Fibroblast of mammary gland (primary cell): ENCODE measurements at places on chromosomes 1 and 21.

GRCh38 chr1:89051955-89052312, 13.1 kb downstream of the GBP1 start:
- DNase-seq: no peak

DNA sequence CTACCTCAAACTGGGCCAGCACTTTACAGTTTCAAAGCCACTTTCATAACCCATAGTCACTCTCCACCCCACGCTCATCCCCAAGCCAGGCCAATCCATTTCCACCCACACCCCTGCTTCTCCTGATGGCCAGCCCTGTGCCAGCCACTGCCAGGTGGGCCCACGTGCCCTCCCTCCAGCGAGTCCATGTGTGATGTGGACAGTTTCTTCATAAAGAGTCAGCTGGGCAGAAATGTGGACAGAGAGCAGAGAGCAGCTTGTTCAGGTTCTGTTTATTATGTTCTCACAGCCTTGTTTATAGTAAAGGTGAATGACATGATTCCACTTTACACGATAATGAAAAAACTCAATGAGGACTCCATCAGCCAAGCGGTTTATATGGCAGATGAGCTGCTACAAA, 37.4 kb upstream of the RGS16 start:
- DNase-seq: no peak

DNA sequence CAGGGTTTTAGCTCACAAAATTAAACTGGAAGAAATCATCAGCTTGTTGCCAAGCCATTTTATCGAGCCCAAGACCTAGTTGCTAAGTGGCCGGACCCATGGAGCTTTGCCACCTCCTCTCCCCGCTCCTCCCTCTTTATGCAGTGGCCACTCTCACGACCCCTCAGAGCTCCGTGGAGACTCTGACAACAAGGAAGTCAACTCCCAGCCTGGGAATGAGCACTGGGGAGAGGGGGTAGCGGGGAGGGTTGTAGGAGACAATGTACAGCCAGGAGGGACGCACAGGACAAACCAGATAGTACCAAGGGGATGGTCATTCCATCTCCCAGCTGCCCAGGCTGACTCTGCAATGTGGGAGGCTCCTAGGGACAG, 250.9 kb downstream of the SIPA1L2 start:
- DNase-seq: no peak

DNA sequence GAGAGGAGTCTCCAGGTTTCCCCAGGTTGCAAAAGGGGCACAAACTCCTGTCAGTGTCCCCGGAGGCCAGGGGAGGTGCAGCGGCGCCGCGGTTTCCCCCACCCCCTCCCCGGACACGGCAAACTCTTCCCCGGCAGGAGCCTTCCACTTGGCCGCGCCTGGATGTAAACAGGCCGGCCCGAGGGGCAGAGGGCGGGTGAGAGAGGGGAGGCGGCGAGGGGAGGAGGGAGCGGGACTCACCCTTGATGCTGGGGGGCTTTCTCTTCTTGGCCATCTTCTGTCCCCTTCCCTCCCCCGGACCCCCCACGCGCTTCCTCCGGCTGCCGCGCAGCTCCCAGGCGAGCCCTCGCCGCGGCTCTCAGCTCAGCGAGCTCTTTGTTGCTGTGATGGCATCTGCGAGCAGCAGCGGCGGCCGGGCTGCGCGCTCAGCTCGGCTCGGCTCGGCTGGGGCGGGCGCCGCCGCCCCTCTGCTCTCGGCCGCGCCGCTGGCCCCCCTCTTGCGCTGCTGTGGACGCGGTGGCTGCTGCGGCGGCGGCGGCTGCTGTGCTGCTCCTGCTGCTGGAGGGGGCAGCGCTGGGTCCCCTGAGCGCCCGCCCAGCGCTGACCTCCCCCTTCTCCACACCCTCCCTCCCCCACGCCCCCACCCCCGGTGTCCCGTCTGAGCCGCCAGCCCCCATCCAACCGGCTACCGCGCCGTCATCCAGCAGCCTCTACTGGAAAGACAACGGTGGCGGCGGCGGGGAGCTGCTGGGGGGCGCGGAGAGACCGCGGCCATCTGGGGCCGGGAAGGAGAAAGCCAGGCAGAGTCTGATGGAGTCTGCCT, 4.9 kb upstream of the SLC44A5 start:
- DNase-seq: peak; percentile 11
